ENCODE measurements at places on chromosomes 3 and 15.

- DNase-seq = no peak
Observed at GRCh38 chr15:54812383-54812782, 384.4 kb downstream of the RSL24D1 start.

- no peak for DNase-seq
Observed at GRCh38 chr3:157832588-157832987, 273.6 kb downstream of the SHOX2 start.

DNA sequence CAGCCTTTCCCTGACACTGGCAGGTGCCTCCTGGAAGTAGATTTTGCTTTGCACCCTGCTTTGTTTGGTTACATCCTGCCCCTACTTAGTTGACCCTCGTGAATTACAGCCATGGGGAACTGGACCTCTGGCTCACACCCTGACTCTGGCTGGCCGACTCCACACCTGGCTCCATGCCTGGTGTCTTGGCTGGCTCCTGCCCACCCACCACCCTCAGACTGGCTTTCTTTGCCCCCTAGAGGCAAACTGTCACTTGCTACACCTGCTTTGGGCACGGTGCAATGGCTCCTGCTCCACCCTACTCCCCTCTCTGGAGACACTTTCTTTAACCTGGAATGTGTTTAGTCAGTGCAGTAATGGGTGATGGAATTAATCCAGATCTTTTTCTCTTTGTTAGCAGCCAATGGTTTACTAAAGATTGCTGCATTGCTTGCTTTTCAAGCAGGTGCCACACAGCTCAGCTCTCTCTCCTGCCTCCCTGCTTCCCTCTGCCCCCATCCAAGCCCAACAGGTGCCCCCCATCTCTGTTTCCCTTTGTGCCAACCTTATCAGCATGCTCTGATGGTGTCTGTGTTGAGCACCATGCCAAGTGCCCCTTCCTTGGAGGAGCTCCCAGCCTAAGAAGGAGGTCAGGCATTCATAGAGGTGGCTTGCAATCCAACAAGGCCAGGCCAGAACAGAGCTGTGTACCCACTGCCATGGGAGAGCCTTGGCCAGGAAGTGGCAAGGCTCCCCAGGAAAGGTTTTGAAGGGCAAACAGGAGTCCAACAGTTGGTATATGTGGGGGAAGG is 38.4 kb downstream of the RASGRF1 start:
- no peak for DNase-seq

DNA sequence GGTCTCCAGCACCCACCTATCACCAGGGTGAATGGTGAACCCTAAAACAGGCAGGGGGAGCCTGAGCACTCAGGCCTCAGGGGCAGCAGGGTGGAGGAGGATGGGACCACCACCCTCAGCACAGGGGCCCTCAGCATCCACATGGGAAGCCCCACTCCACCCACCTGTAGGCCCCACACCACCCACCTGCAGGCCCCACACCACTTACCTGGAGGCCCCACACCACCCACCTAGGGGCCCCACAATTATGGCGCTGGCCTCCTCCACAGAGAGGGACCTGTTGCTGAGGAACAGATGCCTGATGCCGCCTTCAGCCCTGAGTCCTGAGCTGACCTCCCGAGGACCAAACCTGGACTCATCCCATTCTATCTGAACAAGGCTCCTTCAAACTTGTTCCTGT is 46.7 kb downstream of the HMCES start:
- DNase-seq = no peak

DNA sequence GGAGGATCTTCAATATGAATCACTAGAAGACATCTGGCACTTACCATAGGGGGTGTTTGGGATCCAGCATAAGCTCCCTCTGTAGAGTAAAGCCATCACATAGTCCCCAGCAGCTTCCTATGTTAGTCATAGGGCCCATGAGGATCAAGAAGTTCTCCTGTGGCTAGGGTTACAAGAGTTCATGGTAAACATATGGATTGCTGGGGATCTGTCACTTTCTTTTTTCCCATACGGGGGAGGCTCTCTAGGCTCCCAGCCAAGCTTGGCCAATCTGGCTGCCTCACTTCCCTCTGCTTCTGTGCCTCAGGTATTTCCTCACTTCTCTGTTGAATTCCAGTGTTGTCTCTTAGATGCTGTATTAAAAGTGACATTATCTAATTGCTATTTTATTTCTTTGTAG is 597.9 kb downstream of the PDCD6IP start:
- no peak for DNase-seq

DNA sequence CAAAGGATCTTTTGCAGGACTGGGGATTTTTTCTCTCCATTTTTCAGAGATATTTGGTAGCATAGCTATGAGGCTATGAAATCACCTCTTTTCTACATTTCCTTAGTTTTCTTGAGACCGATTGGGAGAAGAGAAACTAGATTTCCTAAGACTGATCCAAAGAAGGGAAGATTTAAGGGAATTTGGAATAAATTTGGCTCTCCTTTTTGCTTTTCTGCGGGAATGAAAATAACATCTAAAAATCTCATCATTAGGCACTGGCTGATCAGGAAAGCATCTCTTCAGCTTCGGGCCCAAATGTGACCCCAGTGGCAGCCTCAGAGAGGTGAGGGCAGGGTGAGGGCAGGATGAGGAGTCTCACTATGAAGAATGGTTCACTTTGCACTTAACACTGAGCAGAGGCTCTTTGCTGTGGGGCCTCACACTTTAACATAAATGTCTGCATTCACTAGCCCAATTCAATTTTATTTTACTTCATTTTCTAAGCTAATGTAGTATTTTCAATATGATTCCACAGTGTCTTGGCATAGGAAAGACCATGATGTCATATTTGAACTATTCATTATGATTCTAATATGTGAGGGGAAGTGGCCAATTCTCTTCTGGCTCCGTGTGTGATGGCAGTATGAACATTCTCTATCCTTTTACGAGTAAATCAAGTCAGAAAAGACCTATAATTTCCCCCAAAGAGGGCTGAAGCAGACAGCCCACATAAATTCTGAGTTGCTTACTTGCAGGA is 193.2 kb downstream of the MEX3B start:
- DNase-seq = no peak

GRCh38 chr3:17747174-17747889 is 4.9 kb upstream of the TBC1D5 start:
- DNase-seq = no peak

DNA sequence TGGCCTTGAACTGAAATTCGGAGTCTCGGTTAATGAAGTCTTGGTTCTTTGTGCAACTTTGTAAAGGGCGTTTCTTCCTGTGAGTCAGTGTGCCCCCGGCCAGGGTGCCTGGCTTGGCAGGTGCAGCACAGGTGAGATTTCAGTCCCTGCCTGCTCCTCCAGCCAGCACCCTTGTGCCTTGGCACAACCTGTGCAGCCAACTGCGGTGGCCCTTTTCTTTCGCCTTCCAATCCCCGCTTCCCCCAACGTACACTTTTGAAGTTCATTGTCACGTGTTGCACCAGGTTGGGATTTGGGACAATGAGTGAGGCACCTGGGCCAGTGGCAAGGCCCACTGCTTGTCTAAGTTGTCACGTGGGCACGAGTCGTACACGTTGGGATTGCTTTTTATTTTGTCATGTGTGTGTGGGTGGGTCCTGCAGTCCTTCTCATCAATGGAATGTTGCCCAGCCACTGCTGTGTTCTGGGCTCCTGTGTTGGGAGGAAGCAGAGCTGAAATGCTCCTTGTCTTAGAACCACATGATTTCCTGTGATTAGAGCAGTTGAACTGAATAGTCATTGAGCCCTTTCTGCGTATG is 242.9 kb upstream of the BHLHE40 start:
- no peak for DNase-seq

DNA sequence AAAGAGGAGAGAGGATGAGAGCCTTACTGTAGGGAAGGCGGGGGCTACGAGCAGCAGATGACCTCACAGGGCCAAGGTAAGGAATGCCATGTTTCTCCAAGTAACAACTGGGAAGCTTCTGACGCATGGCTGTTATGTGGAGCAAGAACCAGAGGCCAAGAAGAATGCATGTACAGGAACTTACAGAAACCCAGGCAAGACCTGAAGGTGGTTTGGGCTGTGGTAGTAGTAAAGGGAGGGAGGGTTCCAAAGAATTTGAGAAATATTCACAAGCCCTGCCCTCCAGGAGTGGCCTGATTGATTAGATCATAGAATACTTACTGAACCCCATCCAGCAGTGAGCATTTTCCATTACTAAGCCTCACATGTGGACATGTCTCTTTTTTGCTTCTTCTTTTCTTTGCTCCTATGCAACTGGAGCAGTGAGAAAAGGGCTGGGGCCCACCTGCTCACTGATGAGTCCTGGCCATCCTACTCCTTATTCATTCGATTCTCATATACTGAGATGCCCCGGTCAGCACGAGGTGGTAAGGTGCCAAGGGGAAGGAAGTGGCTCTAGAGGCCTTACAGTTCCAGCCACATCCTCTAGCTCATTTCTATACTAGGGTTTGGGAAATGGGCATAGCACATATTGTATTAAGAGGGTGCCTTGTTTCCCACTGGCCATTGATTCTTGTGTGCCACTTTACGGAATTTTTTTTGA is 8.3 kb upstream of the SLC12A8 start:
- no peak for DNase-seq

DNA sequence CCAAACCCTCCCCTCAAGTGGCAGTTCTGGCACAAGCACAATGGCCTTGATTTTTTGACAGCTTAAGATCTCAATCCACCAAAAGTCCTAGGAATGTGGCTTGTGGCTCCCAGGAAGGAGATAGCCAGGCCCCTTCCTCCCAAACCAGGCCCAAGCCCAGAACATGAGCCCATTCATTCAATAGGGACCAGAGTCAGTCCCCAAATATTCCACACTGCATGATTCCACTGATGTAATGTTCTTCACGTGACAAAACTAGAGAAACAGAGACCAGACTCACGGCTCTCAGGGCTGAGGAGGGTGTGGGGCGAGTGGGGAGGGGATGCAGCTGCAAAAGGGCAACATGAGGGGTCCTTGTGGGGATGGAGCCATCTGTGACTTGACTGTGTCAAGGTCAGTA is 25.5 kb downstream of the ABTB1 start:
- DNase-seq = no peak

DNA sequence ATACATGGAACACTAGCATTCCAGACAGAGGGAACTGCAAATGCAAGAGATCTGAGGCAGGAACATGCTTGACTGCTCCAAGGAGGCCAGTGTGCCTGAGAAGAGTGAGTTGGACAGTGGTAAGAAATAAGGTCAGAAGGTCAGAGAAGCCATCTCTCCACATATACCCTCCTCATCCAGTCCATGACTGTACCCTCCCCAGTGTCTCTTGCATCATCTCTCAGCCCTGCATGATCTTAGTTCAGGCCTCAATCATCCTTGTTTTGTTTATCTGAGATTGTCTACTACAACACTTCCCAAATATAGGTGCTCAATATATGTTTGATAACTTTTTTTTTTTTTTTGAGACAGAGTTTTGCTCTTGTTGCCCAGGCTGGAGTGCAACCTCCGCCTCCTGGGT is 5.5 kb upstream of the RSL24D1 start:
- no peak for DNase-seq

DNA sequence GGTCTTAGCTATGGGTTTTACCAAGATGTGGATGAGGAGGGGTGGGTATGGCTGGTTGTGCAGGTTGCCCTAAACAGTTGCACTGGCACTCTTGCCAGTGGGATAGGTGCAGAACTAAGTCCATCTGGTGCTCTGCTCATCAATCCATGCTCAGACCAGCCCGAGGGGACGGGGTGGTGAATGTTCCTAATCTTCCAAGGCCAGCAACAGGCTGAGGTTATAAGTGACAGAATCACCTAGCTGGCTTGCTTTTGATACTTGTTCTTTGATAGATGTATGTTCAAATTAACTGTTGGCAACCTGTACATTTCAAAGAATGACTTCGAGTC is 53.5 kb upstream of the CCR2 start:
- no peak for DNase-seq

- DNase-seq = no peak
Observed at GRCh38 chr3:172133838-172134237, 94.5 kb downstream of the FNDC3B start.

- DNase-seq = peak; percentile 1
Observed at GRCh38 chr15:40439960-40440742, 602 bp upstream of the BAHD1 start.

GRCh38 chr3:131109156-131109555 is 82.5 kb downstream of the NEK11 start:
- DNase-seq = no peak

DNA sequence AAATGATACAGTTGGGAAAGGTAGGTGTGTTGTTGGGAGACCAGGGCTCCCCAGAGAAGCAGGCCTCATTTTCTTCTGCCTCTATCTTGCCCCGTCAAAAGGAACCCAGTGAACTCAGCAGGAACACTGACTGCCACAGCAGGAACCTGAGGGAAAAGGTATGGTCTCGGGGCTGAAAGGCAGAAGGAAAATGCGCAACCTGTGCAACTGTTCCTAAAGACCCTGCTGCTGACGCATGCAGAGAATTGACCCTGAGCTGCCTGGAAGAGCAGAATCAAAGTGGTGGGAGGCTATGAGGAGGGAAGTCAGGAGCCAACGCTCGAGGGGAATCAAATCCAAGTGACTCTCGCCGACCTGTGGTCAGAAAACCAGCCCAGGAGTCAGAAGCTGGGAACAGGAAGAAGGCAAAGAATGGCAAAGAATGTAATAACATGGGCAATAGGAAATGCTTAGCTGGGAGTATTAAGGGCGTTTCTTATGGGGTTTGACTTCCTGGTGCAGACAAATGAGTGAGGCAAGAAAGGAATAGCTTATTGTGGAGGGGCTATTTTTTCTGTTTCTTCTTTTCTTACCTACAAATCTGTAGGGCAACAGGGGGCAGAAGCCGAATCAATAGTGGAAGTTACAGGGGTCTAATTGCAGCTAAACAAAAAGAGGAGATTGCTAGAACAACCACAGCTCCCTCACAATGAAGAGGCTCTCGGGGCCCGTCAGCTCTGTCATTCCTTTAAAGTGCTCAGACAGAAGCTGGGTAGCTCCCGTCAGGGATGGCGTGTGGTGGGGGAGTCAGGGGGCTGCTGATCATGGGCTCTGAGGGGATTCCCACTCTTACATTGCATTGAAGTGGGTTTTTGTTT is 65.4 kb upstream of the DLG1 start:
- DNase-seq = no peak

GRCh38 chr3:12221663-12222062 is 63.0 kb upstream of the TIMP4 start:
- DNase-seq = no peak

DNA sequence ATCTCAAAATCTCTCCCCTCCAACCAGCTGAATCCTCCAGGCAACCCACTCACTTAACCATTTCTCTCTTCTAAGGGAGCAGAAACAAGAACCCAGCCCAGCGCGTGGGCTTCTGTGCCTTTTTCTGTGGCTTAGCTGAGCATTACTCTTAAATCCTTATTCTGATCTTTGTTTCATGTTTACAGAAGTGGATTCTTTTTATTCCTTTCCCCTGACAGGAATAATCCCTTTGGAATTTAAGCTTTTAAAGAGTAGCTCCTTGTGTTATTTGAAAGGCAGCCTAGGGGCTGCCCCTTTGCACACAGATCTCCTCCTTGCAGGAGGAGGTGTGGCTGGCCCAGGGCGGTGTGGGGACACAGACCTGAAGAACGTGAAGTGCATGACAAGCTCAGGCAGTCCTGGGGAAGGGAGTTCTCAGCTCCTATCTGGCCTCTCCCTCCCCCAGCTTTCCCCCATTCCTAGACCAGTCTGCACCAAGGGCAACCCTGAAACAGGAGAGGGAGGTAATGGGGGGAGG is 77.1 kb upstream of the UBE2E1 start:
- DNase-seq = no peak

- DNase-seq = no peak
Observed at GRCh38 chr3:40581166-40581565, 56.4 kb downstream of the ZNF621 start.

- no peak for DNase-seq
Observed at GRCh38 chr3:129058441-129059200, 2.0 kb upstream of the GP9 start.

GRCh38 chr15:91908391-91908790 is 54.9 kb downstream of the SLCO3A1 start:
- no peak for DNase-seq

Measured in NCI-H1105 treated with DMSO at 0.1 percent for 48 hours (cell line).